Lower lobe of right lung (tissue), 2 donors: ENCODE measurements at places on chromosomes 7 and 10.

DNA sequence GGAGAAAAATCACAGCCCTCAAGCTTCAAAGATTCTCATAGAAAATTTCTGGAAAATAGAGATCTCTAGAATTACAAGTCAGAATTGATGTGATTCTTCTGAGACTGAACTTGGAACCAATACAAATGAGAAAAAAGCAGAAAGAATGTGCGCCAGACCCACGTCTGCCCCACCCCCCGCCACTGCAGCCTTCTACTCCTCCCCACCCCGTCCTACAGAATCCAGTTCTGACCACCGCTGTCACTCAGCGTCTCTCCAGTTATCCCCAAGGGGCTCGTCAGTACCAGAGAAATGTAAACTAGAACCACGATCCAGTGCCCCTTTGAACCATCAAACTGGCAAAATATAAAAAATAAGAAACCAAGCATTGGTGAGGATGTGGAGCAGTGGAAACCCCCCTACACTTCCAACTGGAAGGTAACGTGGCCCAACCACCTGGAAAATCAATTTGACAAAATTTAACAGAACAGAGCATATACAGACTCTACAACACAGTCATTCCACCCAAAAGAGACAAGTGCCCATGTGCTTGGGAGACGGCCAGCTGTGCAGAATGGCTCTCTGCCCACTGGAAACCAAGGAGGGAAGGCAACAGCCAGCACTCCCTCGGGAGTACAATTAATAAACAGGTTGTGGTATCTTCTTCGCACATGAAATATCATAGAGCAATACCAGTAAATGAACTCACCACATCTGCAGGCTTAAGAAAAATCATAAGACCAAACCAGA is 397.9 kb downstream of the TNS3 start:
- H3K4me3 ChIP-seq: no peak overlapping the region
- peaks cover 17% of the 10 kb centered on the region for H3K4me1 ChIP-seq
- no peak overlapping the region for H3K27ac ChIP-seq
- no peaks in the 10 kb centered on the region for H3K36me3 ChIP-seq
- no peaks in the 10 kb centered on the region for H3K27me3 ChIP-seq

GRCh38 chr7:46033592-46033991 is 112.5 kb upstream of the IGFBP3 start:
- H3K4me1 ChIP-seq: no peaks in the 10 kb centered on the region
- no peak overlapping the region for H3K27ac ChIP-seq
- no peaks in the 10 kb centered on the region for H3K36me3 ChIP-seq

GRCh38 chr7:1883031-1883761 is 213.1 kb downstream of the ELFN1 start:
- H3K4me1 ChIP-seq: no peaks in the 10 kb centered on the region
- H3K27ac ChIP-seq: no peak overlapping the region
- H3K4me3 ChIP-seq: no peak overlapping the region
- peaks cover 3% of the 10 kb centered on the region for H3K36me3 ChIP-seq
- H3K27me3 ChIP-seq: no peaks in the 10 kb centered on the region

DNA sequence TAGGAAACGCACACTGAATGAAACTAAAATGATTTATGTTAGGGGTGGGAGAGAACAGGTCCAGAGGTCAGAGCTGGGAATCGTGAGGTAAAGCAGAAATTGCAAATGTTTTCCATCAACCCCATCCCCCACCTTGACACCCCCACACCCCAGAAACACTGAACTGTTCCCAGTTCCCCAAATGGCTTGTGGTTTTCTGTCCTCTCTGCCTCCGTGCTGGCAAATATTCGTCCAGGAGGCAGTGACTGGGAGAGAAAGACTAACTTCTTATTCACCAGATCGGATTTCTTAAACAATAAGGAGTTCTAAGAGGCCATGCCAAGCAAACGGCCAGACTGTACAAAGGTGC is 730 bp upstream of the RASSF4 start:
- peak overlapping the region; percentile 78 for H3K4me3 ChIP-seq
- peaks cover 56% of the 10 kb centered on the region for H3K4me1 ChIP-seq
- H3K27me3 ChIP-seq: no peaks in the 10 kb centered on the region
- peak overlapping the region; percentile 94 for H3K27ac ChIP-seq
- no peak for DNase-seq

DNA sequence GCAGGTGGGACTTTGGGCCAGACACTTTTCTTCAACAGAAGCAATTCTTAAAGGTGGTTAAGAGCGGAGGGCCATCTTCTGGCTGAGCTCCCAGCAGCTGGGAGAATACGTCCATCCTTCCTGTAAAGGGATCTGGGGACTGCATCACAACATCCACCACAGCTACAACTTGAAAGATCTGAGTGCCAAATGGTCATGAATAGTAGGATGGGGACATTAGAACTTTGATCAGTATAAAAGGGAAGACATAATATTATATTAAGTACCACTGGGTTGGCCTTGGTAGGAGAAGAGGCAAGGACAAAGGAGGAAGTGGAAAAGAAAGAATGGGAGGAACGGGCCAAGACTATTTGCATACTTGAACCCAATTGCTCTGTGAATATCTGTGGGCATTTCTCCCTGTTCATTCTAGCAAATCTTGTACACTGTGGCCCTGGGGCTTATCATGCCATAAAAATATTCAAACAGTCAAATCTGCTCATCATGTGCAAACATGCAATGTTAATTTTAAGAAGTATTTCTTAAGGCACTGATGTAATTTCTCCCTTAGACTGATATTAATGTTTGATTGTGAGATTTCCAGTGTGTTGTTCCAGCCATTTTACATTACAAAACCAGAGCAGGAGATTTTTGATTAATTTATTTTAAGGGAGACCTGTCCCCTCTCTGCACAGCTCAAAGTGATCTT is 65.5 kb upstream of the CREB5 start:
- no peak overlapping the region for H3K4me3 ChIP-seq
- DNase-seq: no peak
- H3K4me1 ChIP-seq: no peaks in the 10 kb centered on the region

DNA sequence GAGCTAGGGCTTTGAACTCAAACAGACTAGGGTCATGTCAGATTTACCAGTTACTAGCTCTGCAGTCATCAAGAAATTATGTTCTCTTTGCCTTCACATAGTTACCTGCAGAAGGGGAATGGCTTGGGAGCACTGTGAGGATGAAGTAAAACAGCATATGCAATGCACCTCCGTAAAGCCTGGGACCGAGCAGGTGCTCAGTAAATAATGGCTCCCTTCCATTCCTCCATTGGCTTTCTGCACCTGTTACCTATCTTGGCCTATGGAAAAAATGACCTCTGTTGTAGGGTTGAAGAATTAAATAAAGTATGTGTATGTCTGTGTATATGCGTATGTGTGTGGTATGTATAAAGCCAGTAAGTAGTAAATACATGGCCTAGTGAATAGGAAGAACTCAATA is 78.8 kb downstream of the PDE1C start:
- no peaks in the 10 kb centered on the region for H3K36me3 ChIP-seq
- H3K27me3 ChIP-seq: no peaks in the 10 kb centered on the region
- H3K4me1 ChIP-seq: no peaks in the 10 kb centered on the region
- H3K27ac ChIP-seq: no peak overlapping the region

DNA sequence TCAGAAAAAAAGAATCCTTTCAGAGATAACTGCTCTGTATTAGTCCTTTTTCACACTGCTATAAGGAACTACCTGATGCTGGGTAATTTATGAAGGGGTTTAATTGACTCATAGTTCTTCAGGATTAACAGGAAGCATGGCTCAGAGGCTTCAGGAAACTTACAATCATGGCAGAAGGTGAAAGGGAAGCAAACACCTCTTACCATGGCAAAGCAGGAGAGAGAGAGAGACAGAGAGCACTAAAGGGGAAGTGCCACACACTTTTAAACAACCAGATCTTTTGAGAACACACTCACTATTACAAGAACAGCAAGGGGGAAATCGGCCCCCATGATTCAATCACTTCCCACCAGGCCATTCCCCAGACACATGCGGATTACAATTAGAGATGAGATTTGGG is 114.2 kb downstream of the TES start:
- no peak overlapping the region for H3K4me3 ChIP-seq
- no peaks in the 10 kb centered on the region for H3K4me1 ChIP-seq
- H3K27me3 ChIP-seq: no peaks in the 10 kb centered on the region
- no peak overlapping the region for H3K27ac ChIP-seq

DNA sequence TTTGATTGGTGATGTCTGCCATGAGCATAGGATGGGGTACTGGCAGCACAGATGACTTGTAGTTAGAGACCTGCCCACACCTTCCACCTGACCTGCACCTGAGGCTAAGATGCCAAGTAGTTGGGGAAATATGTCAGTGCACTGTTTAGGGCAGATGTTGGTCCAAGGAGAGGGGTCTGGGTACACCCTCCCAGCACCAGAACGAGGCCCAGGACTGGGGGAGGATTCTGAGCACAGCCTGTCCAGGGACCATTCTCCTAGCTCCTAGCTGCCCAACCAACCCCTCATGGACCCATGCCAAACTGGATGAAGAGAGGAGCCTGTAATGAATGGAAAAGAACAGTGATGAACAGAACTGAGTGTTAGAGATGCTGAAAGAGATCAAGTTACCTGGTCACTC is 28.0 kb downstream of the FRMPD2 start:
- no peak overlapping the region for H3K27ac ChIP-seq
- no peaks in the 10 kb centered on the region for H3K27me3 ChIP-seq

DNA sequence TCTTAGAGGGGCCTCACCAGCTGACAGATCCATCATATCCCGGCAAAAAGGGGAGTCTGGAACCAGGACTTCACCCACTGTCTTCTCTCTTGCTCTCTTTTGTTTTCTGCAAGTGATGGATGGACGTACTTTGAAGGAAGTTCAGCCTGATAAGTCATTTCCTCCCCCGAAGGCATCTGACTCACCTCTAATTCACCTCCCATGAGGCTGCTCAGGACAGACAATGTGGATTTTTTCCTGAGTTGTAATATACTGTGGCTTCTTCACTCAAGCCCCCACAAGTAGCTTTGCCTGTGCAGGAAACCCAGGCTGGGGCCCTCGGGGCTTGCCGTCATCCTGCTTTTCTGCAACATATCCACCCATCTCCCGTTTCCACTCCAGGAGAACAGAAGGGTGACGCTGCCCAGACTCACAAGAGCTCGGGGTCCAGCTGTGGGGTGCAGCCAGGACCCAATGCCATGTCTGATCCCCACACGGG is 70.4 kb downstream of the ASB13 start:
- DNase-seq: peak; percentile 28
- H3K4me1 ChIP-seq: peaks cover 5% of the 10 kb centered on the region
- H3K36me3 ChIP-seq: no peaks in the 10 kb centered on the region
- no peak overlapping the region for H3K27ac ChIP-seq

DNA sequence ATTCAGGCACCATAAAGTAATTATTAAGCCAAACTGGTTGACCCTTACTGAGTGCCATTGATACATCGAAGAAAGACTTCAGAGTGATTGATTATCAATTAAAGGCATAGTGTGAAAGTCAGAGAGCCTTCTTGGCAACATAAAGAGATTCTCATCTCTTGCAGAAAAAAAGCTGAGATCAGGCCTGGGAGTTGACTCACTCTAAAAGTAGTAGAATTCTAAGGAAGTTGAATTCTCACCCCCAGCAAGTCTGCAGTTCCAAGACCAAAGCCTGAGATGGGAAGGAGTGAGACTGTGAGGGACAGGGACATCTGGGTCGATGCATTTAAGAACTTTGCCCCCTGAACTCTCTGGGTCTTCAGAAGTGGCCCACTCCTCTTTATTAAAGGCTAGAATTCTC is 21.6 kb upstream of the ERCC6 start:
- peaks cover 14% of the 10 kb centered on the region for H3K27me3 ChIP-seq
- H3K4me1 ChIP-seq: no peaks in the 10 kb centered on the region
- H3K27ac ChIP-seq: no peak overlapping the region
- H3K4me3 ChIP-seq: no peak overlapping the region

GRCh38 chr7:134327896-134328295 is 11.2 kb upstream of the SLC35B4 start:
- H3K4me3 ChIP-seq: no peak overlapping the region
- no peaks in the 10 kb centered on the region for H3K4me1 ChIP-seq
- DNase-seq: no peak
- H3K27ac ChIP-seq: no peak overlapping the region
- no peaks in the 10 kb centered on the region for H3K27me3 ChIP-seq

DNA sequence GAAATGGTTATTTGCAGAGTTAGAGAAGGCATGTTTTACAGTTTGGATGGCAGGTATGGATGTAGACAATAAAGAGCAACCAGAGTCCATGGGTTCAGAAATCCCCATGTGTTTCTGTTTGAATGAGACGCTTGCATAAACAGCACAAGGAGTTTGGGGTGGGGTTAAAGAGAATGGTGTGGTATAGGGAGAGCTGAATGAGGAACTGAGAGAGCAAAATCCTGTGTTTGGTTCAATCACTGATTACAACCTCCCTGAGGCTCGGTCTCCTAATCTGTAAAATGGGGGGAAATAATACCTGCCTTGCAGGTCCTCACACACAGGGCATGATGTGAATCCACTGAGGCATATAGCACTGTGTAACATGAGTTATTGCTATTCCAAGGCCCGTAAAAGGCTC is 23.7 kb downstream of the CAV1 start:
- no peak overlapping the region for H3K4me3 ChIP-seq
- no peaks in the 10 kb centered on the region for H3K27me3 ChIP-seq
- no peak overlapping the region for H3K27ac ChIP-seq
- H3K4me1 ChIP-seq: peaks cover 37% of the 10 kb centered on the region
- no peak for DNase-seq

- DNase-seq: no peak
- no peak overlapping the region for H3K4me3 ChIP-seq
- H3K4me1 ChIP-seq: no peaks in the 10 kb centered on the region
- H3K36me3 ChIP-seq: no peaks in the 10 kb centered on the region
These were observed 411.6 kb downstream of the GFRA1 start for GRCh38 chr10:115861455-115861854.

- no peak overlapping the region for H3K27ac ChIP-seq
- no peaks in the 10 kb centered on the region for H3K4me1 ChIP-seq
- H3K4me3 ChIP-seq: no peak overlapping the region
These were observed 41.5 kb downstream of the GATA3 start for GRCh38 chr10:8095959-8096358.

DNA sequence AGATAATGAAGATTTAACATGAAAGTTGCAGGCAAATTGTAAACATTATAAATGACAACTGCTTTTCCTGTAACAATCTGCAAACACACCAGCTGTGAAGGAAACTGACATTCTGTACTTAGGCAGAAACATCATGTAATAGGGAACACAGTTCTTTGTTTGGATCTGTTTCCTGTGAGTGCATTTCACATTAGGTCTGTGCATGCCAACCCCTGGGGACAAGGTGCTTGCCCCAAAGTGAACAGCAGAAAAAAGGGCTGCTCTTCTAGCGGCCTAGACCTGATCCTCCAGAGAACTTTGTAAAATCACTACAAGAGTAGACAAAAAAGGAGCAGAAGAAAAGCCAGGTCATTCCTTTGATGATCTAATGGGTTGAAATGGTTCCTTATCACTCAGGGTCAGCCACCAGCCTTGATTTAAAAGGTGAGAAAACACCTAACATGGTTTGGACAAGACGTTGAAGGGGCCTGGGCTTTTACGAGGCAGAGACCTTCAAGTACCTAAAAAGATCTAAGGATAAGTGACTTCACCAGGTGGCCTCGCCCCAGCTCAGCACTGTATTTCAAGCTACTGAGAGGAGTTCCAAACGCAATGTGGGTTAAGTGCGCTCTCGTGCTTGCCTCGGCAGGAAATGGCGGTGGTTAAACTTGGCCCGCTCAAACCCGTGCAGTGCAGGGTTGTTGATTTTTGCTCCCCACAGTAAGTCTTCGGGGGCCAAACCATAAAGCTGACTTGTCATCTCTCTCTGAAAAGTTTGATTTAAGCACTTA is 249.7 kb downstream of the CREB5 start:
- no peak overlapping the region for H3K27ac ChIP-seq
- no peaks in the 10 kb centered on the region for H3K36me3 ChIP-seq
- no peaks in the 10 kb centered on the region for H3K27me3 ChIP-seq
- H3K4me3 ChIP-seq: no peak overlapping the region
- no peak for DNase-seq
- H3K4me1 ChIP-seq: no peaks in the 10 kb centered on the region
